ENCODE measurements at places on chromosomes 2 and 18. TPM values are rescaled to one million over a fixed set of nuclear protein-coding genes. Genes with fewer than 3 reads are reported as not detected.

Gene TTC21B
- 9.3 TPM for total RNA-seq

DNA sequence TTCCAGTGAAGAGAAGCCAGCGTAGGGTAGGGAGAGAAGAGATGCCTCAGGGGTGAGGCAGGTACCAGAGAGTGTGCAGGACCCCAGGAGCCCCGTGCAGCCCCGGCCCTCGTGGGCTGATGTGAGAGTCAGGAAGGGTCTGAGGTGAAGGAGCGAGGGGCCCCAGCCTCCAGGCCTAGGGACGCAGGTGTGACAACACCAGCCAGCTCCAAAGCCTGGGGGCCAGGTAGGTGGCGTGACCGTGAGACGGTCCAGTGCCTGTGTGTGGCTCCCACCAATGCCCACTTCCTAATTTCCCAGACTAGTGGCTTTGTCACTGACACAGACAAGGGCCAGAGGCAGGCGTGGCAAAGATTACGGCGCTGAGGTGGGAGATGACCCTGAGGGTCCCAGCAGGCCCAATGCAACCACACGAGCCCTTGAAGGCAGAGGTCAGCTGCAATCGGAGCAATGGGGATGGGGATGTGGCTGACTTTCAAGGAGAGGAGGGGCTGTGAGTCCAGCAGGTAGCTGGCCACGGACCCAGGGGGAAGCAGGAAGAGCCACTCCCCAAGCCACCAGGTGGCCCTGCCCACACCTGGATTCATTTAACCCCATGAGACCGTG is 86.0 kb upstream of the SNTG2 start:
- DNase-seq = no peak

Gene FIGN
- 2.5 TPM for total RNA-seq

DNA sequence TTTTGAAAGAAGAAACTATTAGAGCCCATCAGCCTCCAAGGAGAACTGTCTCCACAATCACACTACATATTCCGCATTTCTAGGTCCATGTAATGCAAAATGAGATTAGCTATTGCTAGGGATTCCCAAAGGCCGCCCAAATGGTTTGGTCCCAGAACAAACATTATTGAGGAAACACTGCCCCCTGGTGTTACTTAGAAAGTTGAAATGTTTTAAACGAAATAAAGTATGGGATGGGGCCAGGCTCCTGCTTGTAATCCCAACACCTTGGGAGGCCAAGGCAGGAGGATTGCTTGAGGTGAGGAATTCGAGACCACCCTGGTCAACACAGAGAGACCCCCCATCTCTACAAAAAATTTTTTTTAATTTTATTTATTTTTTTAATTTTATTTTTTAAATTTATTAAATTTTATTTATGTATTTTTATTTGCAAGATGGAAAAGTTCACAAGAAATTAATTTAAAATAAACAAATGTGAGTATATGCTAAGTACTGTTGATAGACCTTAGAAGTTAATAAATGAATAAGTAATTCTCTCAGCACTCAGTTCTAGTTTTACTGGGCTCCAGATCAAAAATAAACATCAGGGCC is 5.5 kb downstream of the NHEJ1 start:
- peak; percentile 54 for DNase-seq

DNA sequence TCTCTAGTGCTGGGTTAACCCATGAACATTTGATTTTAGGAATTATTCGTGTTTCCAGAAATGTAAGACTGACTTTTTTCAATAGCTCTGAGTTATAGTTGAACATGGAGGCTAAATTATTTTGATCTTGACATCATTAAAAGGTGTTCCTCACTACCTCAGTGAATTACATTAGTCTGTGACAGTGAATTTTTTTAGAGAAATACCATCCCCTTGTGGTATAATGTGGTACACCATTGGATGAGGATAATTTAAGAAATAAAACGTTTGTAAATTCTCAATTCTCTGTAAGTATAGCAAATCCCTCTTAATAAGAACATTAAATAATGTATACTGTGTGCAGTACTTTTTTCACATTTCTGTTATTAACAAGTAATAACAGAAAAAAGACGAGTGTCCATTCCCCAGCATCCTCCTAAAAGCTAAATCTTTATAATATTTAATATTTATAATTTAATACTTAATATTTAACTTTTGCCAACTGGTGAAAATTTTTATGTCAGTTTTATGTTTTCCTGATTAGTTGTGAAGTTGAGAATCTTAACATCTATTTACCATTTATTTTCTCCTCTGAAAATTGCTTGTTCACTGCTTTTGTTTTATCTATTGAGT is 70.3 kb upstream of the CWC22 start:
- peak; percentile 6 for DNase-seq

Gene CPO
- not detected for total RNA-seq

- no peak for DNase-seq
Measured at GRCh38 chr2:122166820-122167219, 411.4 kb downstream of the TSN start.

Gene ERCC3
- 34.7 TPM for total RNA-seq

- DNase-seq = no peak
Measured at GRCh38 chr18:34631093-34631966, 78.8 kb upstream of the DTNA start.

- no peak for DNase-seq
Measured at GRCh38 chr2:197759625-197760292, 25.4 kb downstream of the BOLL start.

- DNase-seq = peak; percentile 57
Measured at GRCh38 chr2:135299658-135300244, 231.3 kb downstream of the ZRANB3 start.

Gene GPR45
- not detected for total RNA-seq

- DNase-seq = no peak
Measured at GRCh38 chr18:46046126-46046525, 25.9 kb downstream of the PSTPIP2 start.

- DNase-seq = peak; percentile 62
Measured at GRCh38 chr2:223727562-223727961, 109.8 kb downstream of the AP1S3 start.

DNA sequence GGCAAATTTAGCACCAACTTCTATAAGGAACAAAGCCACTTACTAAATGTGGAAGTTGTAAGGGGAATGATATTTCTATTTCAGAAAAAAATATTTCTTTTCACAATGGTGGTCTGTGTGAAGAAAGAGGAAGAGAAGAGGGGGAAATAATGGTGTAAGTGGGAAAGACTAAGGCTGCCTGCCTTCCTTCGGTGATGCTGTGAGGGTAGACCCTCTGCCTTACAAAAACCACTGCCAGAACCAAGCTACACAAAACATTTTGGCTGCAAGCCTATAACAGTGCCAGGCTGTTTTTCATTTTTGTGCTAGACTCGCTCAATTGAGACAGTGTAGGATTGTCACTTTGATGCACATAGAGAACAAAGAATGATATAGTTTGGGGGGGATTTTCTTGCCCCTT is 286.6 kb downstream of the ZEB2 start:
- no peak for DNase-seq

Gene ERMN
- under 0.01 TPM for total RNA-seq

Gene KIF1A
- not detected for total RNA-seq

DNA sequence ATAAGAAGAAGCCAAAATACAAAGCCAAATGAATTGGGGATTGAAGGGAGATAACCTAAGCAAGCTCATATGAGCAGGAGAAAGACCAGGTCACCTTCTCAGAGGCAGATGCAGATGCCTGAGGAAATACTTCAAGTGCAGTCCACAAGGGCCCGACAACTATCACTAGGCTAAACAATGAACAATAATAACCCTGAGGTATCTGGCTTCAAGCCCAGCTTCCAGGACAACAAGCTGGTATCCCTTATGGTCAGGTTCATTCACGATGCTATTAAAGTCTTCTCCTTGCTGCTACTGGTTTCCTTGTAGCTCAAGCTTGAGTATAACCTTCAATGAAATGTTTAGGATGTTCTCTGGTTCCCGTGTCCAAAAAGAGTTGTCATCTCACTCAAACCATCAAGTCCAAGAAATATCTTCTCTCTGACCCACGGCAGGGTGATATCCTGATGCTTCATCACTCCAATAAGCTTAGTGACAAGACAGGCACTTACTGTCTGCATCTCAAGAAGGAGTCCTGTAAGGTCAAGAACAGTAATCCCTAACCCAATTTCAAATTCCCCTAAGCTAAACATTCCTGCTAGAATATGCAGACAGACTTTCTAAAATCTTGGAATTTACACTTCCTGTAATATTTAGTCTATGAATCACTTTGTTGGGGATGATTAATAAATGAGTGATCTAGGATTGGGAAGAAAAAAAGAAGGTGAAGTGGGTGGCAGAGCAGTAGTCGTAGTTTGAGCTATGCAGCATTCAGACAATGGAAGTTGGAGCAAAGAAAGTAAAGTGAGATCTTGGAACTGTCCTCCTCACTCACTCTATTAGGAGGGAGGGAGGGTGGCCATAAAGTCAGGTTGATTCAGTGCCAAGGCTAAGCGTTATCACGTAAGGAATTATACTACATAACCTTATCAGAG is 33.1 kb downstream of the CHN1 start:
- peak; percentile 84 for DNase-seq

DNA sequence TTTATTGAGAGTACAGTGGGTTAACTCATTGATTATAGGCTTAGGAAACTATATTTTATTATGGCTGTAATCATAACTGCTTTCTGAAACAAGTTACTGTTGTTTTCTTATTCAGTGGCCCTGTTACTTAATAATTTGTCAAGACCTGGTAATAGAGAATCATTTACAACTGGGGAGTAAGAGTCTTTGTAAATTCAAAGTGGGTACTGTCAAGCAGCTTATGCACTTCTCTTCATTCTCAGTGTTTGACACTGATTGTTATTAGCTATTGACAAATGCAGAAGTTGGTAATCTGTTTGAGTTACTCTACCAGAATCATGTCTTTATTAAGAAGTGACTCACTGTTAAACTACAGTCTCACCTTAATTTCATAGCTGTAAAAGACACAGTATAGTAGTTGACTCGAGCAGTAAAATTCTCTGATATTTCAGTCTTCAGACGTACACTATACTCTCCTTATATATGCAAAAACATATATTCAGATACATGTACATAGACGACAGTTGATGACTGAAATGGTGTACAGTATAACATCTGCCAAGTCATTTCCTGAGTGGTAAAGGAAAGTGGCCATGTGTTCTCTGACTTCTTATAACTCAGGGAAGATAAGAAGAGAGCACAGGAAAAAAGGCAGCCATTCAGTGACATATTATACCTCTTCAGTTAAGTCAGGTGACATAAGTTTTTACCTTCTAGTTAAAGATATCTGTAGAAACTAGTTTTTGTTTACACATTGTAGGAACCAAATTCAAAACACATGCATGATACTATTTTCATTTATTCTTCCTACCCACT is 36.0 kb upstream of the TTC27 start:
- peak; percentile 3 for DNase-seq

Gene AGBL5
- 42.7 TPM for total RNA-seq

Gene GKN1
- total RNA-seq = not detected
